ENCODE measurements at places on chromosomes 12 and 14. TPM values are rescaled to one million over a fixed set of nuclear protein-coding genes. Genes with fewer than 3 reads are reported as not detected.
A peak's percentile ranks its signal among the peaks of the same experiment; 100 is the strongest.

DNA sequence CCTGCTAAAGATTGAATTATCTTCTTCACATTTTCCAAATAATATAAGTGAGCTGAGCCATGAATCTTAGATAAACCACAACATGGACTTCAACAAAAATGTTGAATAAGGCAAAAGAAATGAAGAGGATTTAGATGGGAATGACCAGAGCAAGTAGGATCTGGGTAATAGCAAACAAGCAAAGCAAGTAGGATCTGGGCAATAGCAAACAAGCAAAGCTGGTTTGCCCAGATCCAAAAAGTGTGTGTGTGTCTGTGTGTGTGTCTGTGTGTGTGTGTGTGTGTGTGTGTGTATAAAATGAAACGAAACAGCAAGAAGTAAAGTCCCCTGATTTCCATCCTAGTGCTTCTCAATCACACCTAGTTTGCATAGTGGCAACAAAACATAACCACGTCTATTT is 549.1 kb downstream of the RERGL start:
- H3K27me3 ChIP-seq = no peaks in the 10 kb centered on the region
- no peak overlapping the region for H3K4me3 ChIP-seq
- no peaks in the 10 kb centered on the region for H3K4me1 ChIP-seq
- no peak for DNase-seq

DNA sequence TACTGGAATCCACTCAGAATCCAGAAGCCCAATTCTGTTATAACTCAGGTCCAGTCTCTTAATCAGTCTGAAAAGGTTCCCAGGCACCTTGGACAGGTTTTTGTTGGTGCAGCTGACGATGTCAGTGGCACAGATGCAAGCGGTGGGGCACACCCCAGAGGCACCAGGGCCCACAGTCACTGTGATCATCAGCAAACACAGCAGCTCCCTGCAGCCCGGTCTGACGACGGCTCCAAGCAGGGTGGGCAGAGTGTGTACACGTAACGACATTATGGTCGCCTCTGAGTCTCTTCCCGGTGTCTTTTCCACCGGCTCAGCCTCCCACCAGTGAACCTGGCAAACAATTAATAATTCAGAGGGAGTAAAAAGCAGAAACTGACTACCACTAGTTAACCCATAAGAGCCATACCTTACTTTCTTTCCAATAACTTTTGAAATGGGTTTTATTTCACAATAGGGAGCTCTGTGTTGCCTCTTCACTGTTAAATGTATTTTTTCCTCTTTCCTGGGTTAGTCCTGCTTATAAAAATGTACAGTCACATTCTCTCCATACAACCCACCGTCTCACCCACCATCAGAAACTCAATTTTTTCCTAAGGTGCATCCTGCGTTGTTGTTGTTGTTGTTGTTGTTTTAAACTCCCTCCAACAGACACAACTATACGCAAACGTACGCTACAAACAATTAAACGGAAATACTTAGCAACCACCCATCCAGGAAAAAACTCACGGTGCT is 521 bp upstream of the PCED1B start:
- peak; percentile 27 for DNase-seq
- H3K36me3 ChIP-seq = no peaks in the 10 kb centered on the region
- peaks cover 9% of the 10 kb centered on the region for H3K27me3 ChIP-seq
- peak overlapping the region; percentile 83 for H3K4me3 ChIP-seq

DNA sequence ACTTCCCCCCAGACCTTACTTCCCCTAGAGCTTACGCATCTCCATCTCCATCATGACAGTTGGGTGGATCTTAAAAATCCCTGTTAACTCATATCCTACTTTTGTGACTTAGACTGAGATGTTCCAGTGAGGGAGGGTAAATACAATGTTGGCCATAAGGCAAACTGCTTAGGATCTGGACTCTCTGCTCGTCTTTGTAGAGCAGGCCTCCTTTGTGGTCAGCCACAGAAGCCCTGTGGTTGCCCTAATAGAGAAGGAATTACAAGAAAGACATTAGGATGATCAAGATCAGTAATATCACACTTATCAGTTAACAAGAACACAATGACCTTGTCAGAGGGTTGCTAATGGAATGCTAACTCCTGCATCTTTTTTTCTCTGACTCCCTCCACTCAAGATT is 52.0 kb downstream of the TMEM132C start:
- peaks cover 4% of the 10 kb centered on the region for H3K27me3 ChIP-seq
- H3K36me3 ChIP-seq = peaks cover 4% of the 10 kb centered on the region
- H3K27ac ChIP-seq = peak overlapping the region; percentile 3
- H3K4me3 ChIP-seq = no peak overlapping the region
- no peak for DNase-seq
- H3K4me1 ChIP-seq = peaks cover 31% of the 10 kb centered on the region

Gene CCDC197
- total RNA-seq = not detected

- no peak for DNase-seq
- no peaks in the 10 kb centered on the region for H3K36me3 ChIP-seq
- no peaks in the 10 kb centered on the region for H3K27me3 ChIP-seq
Observed at GRCh38 chr12:70948976-70949336, 28.4 kb upstream of the PTPRR start.

- no peak for DNase-seq
- no peak overlapping the region for H3K27ac ChIP-seq
- no peaks in the 10 kb centered on the region for H3K36me3 ChIP-seq
- no peak overlapping the region for H3K4me3 ChIP-seq
Observed at GRCh38 chr14:43503508-43503907, 1003.6 kb downstream of the FSCB start.

DNA sequence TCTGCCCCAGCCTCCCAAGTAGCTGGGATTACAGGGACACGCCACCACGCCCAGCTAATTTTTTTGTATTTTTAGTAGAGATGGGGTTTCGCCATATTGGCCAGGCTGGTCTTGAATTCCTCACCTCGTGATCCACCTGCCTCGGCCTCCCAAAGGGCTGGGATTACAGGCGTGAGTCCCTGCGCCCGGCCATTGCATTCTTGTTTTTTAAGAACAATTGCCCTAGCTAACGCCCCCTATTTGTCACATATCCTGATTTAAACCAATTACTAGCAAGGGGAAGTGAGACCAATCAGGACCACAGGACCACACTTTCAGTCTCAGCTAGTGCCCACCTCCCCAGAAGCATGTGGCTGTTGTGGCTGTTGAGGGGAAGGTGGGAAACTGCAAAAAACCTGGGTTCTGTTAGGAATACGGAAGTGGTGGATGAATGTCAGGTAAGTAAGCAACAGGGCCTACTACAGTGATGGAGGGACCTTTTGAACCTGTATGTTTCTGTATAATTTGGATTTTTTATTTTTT is 37.8 kb upstream of the NFYB start:
- H3K36me3 ChIP-seq = no peaks in the 10 kb centered on the region
- DNase-seq = no peak
- H3K4me3 ChIP-seq = no peak overlapping the region
- peaks cover 2% of the 10 kb centered on the region for H3K27me3 ChIP-seq
- H3K4me1 ChIP-seq = peaks cover 5% of the 10 kb centered on the region
- H3K27ac ChIP-seq = no peak overlapping the region

Gene IFNG-AS1
- not detected for total RNA-seq

GRCh38 chr14:30998100-30998706 is 27.2 kb upstream of the AP4S1 start:
- peaks cover 3% of the 10 kb centered on the region for H3K27me3 ChIP-seq
- H3K27ac ChIP-seq = no peak overlapping the region
- DNase-seq = no peak
- H3K4me3 ChIP-seq = no peak overlapping the region
- peaks cover 14% of the 10 kb centered on the region for H3K36me3 ChIP-seq

- no peak for DNase-seq
- H3K36me3 ChIP-seq = no peaks in the 10 kb centered on the region
- peaks cover 4% of the 10 kb centered on the region for H3K4me1 ChIP-seq
- H3K4me3 ChIP-seq = no peak overlapping the region
- no peak overlapping the region for H3K27ac ChIP-seq
- H3K27me3 ChIP-seq = no peaks in the 10 kb centered on the region
Observed at GRCh38 chr12:89574736-89575208, 48.9 kb upstream of the POC1B start.

DNA sequence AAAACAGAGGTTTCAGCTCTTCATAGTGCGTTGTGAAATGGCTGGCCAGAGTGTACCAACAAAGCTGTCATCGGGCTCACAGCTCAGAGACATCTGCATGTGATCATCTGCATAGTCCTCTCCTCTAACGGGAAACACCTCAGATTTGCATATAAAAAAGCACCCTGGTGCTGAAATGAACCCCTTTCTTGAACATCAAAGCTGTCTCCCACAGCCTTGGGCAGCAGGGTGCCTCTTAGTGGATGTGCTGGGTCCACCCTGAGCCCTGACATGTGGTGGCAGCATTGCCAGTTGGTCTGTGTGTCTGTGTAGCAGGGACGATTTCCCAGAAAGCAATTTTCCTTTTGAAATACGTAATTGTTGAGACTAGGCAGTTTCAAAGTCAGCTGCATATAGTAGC is 14.3 kb upstream of the PAPLN start:
- no peak overlapping the region for H3K4me3 ChIP-seq
- H3K27me3 ChIP-seq = peaks cover under 1% of the 10 kb centered on the region
- peaks cover 19% of the 10 kb centered on the region for H3K4me1 ChIP-seq
- H3K36me3 ChIP-seq = peaks cover 11% of the 10 kb centered on the region
- no peak for DNase-seq

- peaks cover 2% of the 10 kb centered on the region for H3K4me1 ChIP-seq
- peaks cover 65% of the 10 kb centered on the region for H3K27me3 ChIP-seq
- no peak overlapping the region for H3K27ac ChIP-seq
- no peaks in the 10 kb centered on the region for H3K36me3 ChIP-seq
- DNase-seq = no peak
Observed at GRCh38 chr12:114678028-114678427, 5.9 kb downstream of the TBX3 start.

Gene KCNC2
- total RNA-seq = 11.6 TPM

Gene GPR135
- total RNA-seq = 0.91 TPM

Gene EPS8
- total RNA-seq = 4.3 TPM

GRCh38 chr14:97930166-97930565 is 1133.0 kb downstream of the VRK1 start:
- no peaks in the 10 kb centered on the region for H3K4me1 ChIP-seq
- no peaks in the 10 kb centered on the region for H3K27me3 ChIP-seq
- no peaks in the 10 kb centered on the region for H3K36me3 ChIP-seq
- no peak for DNase-seq
- H3K4me3 ChIP-seq = no peak overlapping the region

Gene FBRSL1
- total RNA-seq = 211 TPM

DNA sequence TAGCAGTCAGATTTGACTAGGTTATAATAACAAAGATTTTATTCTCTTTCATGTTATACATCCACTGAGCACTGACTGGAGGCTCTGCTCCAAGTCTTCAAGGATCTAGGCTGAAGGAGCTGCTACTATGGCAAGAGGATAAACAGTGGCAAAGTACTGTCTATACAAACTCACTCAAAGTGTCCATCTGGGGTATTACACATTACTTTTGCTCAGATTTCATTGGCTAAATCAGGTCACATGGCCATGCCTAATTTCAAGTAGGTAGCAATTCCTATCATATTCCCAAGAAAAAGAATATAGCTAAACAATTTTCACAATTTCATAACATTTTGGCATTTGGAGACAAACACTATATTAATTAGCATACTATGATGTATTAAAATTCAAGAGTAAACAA is 40.9 kb downstream of the CDK17 start:
- H3K27ac ChIP-seq = no peak overlapping the region
- H3K27me3 ChIP-seq = no peaks in the 10 kb centered on the region
- H3K4me1 ChIP-seq = peaks cover 5% of the 10 kb centered on the region
- DNase-seq = no peak
- no peaks in the 10 kb centered on the region for H3K36me3 ChIP-seq

DNA sequence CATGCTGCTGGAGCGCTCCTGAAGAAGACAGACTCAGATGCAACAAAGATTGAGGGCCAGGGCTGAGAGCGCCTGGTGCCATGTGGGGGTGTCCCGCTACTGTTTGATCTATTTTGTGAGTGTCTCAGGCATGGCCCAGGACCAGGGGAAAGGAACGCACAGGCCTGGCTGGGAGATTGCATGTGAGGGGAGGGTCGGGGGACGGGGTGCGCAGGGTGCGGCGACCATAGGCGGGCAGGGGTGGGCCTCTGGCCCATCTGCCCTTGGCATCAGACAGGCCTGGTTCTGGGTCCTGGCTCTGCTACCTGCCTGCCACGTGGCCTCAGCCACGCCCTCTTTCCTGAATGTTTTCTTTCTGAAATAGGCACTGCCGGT is 47.5 kb downstream of the BEGAIN start:
- H3K4me3 ChIP-seq = no peak overlapping the region
- H3K27ac ChIP-seq = no peak overlapping the region
- peaks cover 7% of the 10 kb centered on the region for H3K27me3 ChIP-seq
- peak; percentile 12 for DNase-seq

DNA sequence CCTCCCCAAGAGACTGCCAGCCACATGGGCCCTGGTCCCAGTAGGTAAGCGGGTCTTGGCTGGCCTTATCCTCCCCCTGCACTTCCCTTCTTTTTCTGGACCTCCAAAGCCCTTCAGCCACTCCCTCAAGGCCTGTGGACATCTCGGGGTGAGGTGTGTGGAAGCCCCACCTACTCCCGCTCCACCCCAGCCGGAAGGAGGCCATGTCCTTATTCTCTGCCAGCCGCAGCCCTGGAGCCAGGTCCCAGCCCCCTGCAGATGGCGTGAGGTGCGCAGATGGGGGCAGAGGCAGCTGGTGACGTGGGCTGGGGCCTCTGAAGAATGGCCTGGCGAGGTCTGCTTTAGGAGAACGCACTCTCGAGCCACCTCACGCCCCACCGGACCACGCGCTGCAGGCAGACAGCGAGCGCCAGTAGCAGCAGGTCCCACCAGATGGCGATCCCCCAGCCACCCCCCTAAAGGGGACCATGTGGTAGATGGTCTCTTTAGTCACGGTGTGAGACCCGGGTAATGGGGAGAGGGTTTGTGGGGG is 167.1 kb downstream of the TSPAN9 start:
- peak; percentile 78 for DNase-seq
- H3K4me1 ChIP-seq = peaks cover 48% of the 10 kb centered on the region
- H3K4me3 ChIP-seq = peak overlapping the region; percentile 42

DNA sequence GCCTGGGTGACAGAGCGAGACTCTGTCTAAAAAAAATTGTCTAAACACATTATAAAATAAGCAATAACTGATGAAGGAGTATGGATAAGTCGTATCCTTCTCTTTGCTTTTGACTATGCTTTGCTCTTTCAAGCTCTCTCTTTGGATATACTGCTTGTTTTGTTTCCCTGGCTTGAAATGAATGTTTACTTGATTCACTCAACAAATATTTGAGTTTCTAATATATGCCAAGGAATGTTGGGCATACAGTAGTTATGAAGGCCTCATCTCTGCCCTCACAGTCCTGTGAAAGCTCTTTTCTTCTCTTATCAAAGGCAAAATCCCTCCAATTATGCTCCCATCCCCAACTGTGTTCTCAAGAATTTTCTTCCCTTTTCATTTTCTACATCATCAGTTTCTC is 123.5 kb downstream of the PTPRR start:
- no peaks in the 10 kb centered on the region for H3K4me1 ChIP-seq
- no peak overlapping the region for H3K4me3 ChIP-seq
- no peak overlapping the region for H3K27ac ChIP-seq
- no peaks in the 10 kb centered on the region for H3K27me3 ChIP-seq
